Esophagus squamous epithelium (tissue), 5 donors: ENCODE measurements at places on chromosomes 6 and 20.

DNA sequence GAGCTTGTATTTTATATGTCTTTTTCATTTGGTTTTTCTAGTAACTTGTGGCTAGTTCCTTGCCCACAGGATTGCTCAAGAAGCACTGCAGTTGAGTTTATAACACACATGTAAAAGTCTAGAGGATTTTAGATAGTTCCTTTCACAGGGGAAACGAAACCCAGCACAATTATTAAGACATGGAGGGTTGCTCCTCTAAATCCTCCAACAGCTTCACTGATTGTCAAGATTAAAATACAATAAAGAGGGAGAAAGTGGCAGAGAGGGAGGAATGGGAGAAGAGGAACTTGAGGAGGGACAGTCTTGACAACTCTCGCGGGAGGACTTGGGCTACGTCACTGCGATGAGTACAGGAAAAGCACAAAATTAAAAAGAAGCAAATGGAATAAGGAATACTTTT is 9.7 kb upstream of the TBC1D7 start:
- no peak for DNase-seq

- DNase-seq, result no peak
Observed at GRCh38 chr6:32379545-32379944, 7.8 kb upstream of the TSBP1 start.

DNA sequence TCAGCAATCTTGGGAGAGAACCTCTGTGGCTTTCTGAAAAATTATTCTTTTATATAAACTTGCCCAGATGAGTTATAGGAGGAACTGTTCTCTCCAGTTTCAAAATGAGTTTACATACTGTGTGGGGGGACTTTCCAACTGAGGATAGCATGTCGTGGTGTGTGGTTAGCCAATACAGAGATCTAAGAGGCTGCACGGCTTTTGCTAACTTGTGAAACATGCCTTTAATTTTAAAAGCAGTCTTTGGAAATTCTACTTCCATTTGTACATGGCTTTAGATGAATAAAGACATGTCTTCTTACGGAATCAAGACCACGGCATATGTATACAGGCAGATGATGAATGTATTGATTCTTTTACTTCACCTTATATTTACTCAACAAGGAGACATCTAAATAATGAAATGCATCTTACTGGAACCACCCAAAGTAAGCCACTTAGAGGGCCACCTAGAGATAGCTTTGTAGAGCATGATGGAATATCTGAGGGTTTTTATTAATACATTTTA is 39.8 kb downstream of the HIVEP1 start:
- DNase-seq, result no peak

GRCh38 chr6:168015009-168015408 is 17.5 kb downstream of the KIF25 start:
- no peak for DNase-seq

GRCh38 chr6:106084106-106084988 is 1.8 kb upstream of the PRDM1 start:
- DNase-seq, result no peak

DNA sequence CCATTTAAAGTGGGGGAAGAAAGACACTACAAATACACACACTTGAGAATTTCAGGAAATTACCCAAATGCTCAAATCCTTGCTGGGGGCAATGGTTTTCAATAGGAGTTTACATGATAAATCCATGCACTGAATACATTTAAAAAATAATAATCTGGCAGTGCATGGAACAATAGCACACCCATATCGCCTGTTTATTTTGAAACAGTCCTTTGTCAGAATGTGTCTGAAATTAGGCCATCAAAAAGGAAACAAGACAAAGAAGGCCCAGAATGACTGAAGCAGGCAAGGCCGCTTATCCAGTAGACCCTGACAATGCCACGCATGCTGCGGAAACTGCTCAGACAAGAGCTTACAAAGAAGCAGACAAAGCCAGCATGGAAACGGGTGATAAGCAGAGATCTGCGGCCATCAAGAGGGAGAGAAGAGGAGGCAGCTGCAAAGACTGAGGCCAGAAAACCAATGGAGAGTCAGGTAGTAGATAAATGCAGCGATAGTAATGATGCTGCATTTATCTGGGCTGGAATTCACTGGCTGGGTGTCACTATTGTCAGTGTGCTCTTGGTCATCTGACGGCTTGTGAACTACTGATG is 211.9 kb upstream of the CNR1 start:
- no peak for DNase-seq

GRCh38 chr20:46073443-46073842 is 16.3 kb downstream of the NCOA5 start:
- DNase-seq, result no peak

- DNase-seq, result no peak
Observed at GRCh38 chr20:32967961-32968457, 36.2 kb downstream of the SUN5 start.

GRCh38 chr6:55886185-55886836 is 10.9 kb upstream of the BMP5 start:
- DNase-seq, result no peak

- no peak for DNase-seq
Observed at GRCh38 chr6:132187816-132188215, 213.5 kb downstream of the MOXD1 start.

DNA sequence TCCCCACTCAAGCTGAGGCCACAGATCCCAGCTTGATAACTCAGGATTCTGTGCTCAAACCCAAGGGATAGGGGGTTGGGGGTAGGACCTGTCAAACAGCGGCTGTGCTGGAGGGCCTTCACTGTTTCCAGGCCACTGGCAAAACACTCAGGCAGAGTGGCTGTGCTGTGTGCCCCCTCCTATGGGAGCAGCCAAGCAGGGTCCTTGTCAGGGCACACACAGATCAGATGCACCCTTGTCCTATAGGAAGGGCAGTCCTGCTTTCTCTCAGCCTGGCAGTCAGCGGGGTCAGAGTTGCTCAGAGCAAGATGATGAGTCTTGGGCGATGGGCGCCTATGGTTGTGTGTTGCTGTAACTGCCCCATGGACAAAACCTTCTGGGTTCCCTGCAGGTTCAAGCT is 554.8 kb downstream of the TBC1D32 start:
- no peak for DNase-seq

- DNase-seq, result no peak
Observed at GRCh38 chr6:34021554-34022190, 124.2 kb downstream of the GRM4 start.

- no peak for DNase-seq
Observed at GRCh38 chr6:118984342-118984741, 49.4 kb upstream of the MCM9 start.

- no peak for DNase-seq
Observed at GRCh38 chr6:139981066-139981624, 606.7 kb upstream of the CITED2 start.

DNA sequence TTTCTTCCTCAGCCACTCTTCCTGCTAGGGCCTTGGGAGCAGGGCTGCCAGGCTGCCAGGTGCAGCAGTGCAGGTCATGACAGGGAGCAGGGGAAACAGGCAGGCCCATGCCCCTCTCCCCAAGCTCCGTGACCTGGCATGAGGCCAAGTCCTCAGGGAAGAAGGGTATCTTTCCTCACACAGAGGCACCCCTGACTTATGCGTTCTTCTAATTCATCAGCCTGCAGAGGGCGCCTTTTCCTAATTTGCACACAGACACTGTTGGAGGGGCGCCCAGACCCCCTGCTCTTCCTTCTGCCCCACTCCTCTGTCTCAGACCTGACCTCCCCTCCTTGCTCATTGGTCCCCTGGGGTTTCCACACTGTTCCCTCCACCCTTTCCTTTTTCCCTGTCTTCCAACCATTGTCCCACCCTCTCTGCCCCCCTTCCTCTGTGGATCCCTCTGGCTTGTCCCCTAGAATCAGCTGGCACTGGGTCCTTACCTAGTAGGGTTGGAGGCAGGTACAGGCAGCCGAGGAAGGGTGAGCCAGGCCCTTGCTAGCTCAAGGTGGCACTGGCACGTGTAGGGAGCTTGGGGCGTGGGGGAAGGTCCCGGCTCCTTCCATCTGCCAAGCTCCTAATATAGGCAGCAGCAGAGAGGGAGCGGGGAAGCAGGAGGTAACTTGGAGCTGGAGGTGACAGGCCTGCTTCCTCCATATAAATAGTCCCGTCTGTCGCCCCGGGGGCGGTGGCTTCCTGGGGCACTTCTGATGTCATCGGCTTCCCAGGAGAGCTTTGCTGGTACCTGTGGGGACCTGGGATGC is 154.9 kb upstream of the MLN start:
- no peak for DNase-seq

GRCh38 chr20:46230106-46230491 is 78.2 kb downstream of the CDH22 start:
- no peak for DNase-seq

- DNase-seq, result no peak
Observed at GRCh38 chr6:11418290-11418905, 119.2 kb upstream of the TMEM170B start.

GRCh38 chr6:159852877-159853276 is 37.9 kb upstream of the MAS1 start:
- DNase-seq, result no peak

DNA sequence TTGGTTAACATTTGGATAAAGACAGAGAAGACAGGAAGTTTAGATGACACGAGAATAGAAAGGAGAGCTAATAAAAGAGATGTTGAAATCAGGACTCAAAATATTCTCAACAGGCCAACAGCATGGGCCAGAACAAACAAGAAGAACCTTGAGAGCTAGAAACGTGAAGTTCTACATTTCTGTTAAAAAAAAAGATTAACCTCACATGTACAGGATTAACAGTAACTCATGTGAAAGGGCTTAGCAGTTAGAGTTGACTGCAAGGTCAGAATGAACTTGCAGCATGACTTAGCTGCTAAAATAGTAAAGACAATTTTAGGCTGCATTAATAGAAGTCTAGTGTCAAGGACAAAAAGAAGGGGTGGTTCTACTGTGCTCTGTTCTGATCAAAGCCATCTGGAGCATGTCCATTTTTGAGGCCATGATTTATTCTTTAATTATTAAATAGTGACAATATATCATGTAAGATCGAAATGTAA is 331.1 kb upstream of the HSF2 start:
- DNase-seq, result no peak

GRCh38 chr20:37283530-37284195 is 5.8 kb upstream of the MANBAL start:
- no peak for DNase-seq

DNA sequence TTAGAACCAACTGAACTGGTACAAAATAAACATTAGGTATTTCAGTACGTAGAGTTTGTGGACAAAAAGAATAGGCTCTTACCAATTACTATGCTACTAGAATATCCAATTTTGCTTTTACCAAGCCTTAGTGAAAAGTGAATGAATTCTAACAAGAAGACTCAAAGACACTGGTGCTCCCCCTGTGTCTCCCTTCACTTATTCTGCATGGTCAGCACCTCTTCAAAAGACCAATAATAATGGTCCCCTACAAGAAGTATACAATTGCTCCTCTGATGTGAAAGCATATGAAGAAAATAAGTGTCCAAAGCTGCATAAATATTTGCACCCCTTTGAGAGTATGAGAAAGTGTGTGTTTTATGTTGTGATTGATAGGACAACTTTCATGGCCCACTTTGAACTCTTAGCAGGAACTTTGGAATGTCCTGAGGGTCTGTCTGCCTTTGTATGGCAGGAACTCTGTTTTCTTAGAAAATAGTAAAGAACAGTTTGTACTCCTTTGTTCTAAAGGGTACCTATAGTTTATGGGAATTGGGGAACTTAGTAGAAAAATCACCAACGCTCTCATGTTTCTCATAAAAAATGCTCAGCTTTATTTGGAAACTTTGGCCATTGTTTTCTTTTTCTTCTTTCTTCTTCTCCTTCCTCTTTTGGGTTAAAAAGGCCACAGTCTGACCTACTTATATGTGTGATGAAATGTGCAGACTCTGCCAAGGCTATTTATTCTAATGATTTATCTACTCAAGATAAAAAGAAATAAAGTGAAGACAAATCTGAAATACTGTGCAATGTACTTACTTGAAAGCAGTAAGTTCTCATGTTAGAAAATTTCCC is 352.4 kb downstream of the LAMA2 start:
- DNase-seq, result no peak

DNA sequence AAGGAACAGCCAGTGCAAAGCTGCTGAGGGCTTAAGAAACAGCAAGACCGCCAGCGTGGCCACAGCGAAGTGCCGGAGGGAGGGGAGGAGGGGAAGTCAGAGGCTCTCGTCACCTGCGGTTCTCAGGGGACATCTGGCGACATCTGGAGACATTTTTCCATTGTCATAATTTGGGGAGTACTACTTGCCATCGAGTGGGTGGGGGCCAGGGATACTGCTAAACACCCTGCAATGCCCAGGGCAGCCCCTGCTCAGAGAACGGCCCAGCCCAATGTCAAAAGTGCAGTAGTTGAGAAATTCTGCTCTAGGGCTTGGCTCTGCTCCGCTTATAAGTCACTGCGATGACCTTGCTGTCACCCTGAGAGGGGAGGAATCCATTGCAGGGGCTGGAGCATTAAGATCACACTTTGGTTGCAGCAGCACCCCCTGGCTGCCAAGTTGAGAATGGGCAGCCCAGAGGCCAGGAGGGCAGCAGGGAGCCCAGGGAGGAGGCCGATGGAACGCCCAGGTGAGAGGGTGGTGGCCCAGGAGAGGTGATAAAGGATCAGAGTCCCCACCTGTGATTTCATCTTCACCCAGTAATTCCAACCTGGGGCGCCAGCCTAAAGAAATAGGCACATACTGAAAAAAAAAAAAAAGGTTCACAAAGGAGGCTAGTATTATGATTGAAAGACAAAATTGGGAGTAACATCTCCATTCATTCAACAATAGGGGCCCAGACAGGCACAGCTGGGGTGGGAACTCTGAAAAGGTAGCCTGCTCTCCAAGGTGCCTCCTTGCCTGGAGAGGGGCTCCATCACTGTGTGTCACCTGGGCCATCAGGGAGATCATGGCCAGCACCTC is 218.2 kb downstream of the BMP7 start:
- DNase-seq, result no peak

DNA sequence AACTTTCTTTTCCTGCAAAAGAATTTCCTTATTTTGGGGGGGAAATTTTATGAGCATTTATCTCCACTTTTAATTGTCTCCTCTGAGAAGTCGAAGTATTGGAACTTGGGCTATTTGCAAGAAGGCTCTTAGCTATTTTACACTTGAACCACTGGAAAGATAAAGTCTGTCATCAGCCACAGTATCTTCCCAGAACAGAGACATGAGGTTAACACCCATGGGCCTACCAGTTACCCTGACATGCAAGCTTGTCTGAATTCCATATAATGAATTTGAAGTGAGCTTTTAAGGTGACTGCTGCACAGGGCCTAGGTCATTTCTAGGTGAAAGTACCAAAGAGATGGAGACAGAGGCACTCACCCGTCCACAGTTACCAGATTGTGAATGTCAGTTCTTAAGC is 193.1 kb downstream of the SIM1 start:
- no peak for DNase-seq

DNA sequence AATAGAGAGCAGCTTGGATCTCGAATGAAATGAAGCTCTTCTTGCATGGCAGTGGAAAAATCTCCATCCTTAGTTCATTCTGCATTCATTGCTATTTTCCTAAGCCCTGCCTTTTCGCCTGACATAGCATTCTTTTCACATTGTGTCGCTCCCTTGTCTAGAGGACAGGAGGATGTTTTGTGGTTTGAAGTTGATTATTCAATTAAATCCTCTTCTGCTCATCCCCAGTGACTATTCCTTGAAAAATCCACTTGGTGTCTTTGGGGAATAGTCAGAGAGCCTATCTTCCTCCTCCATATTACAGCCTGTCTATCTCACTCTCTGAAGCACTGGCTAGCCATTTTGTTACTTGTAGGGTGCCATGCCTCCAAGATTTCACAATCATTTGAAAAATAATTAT is 161.2 kb downstream of the KLHL32 start:
- DNase-seq, result no peak

- no peak for DNase-seq
Observed at GRCh38 chr20:58184984-58185383, 43.5 kb downstream of the ANKRD60 start.

GRCh38 chr6:169886631-169887227 is 135.3 kb downstream of the ERMARD start:
- DNase-seq, result no peak
